Right ventricle myocardium superior (tissue), 1 donor: ENCODE measurements at places on chromosomes 7 and 10. TPM values are rescaled to one million over a fixed set of nuclear protein-coding genes. Genes with fewer than 3 reads are reported as not detected.
A peak's percentile ranks its signal among the peaks of the same experiment; 100 is the strongest.

DNA sequence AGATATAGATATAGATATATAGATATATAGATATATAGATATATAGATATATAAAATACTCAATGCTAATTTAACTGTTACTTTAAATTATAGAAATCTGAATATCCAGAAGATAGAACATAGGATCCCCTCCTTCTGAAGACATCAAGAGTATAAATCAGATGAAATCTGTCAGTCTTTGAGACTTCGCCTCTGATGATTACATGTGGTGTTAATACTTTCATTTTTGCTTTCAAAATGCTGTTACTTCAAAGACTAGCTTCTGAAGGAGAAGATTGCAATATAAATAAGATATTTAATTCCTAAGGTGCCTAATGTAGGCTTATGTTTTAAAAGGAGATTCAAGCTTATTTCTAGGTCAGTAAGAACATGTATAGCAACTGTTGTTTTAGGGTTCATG, 180.4 kb downstream of the TSPAN12 start:
- no peak for DNase-seq

DNA sequence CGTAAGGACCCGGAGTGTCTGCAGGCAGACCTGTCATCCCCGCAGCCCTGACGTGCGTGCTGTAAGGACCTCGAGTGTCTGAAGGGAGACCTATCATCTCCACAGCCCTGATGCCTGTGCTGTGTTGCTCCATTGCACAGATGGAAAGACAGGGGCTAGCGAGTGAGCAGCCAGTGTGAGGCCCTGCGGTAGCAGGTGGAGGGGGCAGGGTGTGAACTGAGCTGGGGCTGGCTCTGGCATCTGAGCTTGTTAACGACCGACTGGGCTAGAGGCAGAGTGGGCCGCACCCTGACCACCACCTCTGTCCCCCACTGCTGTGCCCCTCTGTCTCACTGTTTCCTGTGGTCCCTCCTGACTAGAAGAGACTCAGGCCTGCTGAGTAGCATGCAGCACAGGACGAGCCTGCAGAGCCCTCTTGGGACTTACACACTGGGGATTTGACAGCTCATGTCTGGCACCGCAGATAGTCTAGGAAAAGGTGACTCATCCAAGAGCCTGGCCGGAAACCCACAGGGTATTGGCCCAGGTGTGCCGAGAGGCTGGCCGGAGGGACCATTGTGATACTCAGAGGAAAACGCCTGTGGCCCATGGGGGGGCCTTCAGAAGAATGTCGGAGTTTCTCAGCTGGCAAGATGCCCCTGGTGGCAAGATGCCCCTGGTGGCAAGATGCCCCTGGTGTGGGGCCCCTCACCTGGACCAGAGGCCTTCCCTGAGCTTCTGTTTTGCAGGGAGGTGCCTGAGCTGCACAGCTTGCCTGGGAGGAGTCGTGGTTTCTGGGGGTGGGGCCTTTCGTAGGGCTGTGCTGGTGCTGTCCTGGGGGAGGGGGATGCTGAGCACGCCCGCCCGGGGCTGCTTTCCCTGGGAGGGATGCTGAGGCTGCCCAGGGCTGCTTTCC, 34.3 kb downstream of the INPP5A start:
- DNase-seq, result peak; percentile 50

DNA sequence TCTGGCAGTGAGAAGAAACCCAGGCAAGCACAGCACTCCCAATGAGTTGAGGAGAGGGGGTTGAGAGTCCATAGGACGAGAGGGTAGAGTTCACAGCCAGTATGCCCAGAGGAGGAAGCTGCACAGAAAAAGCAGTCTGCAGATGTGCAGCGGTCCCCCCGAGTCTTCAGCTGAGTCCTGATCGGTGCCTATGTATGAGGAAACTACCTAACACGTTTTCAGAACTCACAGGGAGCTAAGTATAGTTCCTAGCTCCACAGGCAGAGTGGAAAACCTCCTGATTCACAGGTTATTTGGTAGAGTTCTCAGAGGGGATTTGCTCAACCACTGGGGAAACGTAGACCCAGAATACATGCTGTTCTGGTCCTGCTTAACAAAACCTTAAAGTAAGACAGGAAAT, 271.3 kb upstream of the CNTNAP2 start:
- no peak for DNase-seq

- DNase-seq, result no peak
Observed at GRCh38 chr10:54120806-54121205, 680.2 kb downstream of the PCDH15 start.

DNA sequence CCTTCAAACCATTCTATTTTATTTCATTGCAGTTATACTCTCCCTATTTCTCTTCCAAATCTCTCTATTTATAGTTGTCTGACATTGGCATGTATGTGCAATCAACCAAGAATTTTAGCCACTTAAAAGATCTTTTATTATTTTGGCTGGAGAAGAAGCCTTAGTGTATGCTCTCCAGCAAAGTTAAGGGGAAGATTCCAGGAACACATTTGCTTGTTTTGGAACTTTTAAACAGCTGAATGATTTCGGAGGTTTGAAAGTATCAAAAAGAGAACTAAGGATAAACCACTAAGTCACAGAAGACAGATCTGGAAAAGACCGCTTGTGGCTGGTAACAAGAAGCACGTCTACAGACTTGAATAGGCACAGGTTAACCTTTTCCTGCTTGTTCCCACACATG, 182.2 kb upstream of the FZD1 start:
- no peak for DNase-seq

- no peak for DNase-seq
Observed at GRCh38 chr7:16062269-16062668, 359.1 kb downstream of the CRPPA start.

- DNase-seq, result no peak
Observed at GRCh38 chr7:13091974-13092707, 404.7 kb downstream of the ARL4A start.

GRCh38 chr7:20121404-20121803, 95.8 kb downstream of the MACC1 start:
- no peak for DNase-seq

- no peak for DNase-seq
Observed at GRCh38 chr10:60856405-60856804, 78.1 kb downstream of the CDK1 start.

- DNase-seq, result no peak
Observed at GRCh38 chr10:99484626-99485581, 47.8 kb upstream of the NKX2-3 start.

- DNase-seq, result no peak
Observed at GRCh38 chr7:30566596-30566995, 28.1 kb upstream of the GARS1 start.

DNA sequence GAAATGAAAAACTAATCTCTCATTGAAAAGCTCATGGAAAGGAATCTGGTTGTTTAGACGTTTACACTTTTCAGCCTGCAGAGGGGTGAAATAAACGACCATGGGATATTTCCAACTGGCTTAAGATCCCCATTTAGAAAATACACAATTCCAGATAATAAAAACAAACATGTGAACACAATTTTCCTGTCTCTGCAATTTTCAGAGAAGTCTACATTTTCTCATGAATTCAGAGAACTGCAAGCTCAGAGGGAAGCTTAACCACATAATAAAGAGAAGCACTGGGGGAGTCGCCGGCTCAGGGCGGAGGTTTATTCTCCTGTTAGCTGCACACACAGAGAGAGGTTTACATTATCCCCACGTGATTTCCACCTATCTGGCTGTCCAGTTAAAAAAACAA, 215.2 kb downstream of the FANK1 start:
- DNase-seq, result no peak

- DNase-seq, result no peak
Observed at GRCh38 chr7:68504716-68505115, 1093.6 kb upstream of the AUTS2 start.

The CALHM1 gene
- total RNA-seq, result not detected

The MMRN2 gene
- 33.5 TPM for total RNA-seq

The C7orf25 gene
- total RNA-seq, result 5.5 TPM

The CUZD1 gene
- 0.11 TPM for total RNA-seq
